ENCODE measurements at places on chromosomes 16 and 17. TPM values are rescaled to one million over a fixed set of nuclear protein-coding genes. Genes with fewer than 3 reads are reported as not detected.

The CSNK2A2 gene
- polyA plus RNA-seq: 50.7 TPM

The HOXB5 gene
- polyA plus RNA-seq: 25.7 TPM

The MILR1 gene
- polyA plus RNA-seq: 6.2 TPM

The MYOCD gene
- 12.2 TPM for polyA plus RNA-seq

The CYGB gene
- 14.1 TPM for polyA plus RNA-seq

The CCDC78 gene
- polyA plus RNA-seq: 1.9 TPM
